Heart right ventricle (tissue), 16 donors: ENCODE measurements at places on chromosomes 5 and 9. TPM values are rescaled to one million over a fixed set of nuclear protein-coding genes. Genes with fewer than 3 reads are reported as not detected.

GRCh38 chr5:113354055-113354454 is 80.7 kb downstream of the TSSK1B start:
- no peak overlapping the region for H3K4me3 ChIP-seq
- H3K27me3 ChIP-seq: no peaks in the 10 kb centered on the region
- no peak for DNase-seq
- H3K27ac ChIP-seq: no peak overlapping the region
- no peaks in the 10 kb centered on the region for H3K36me3 ChIP-seq

GRCh38 chr5:168890816-168891812 is 311.9 kb upstream of the PANK3 start:
- H3K36me3 ChIP-seq: no peaks in the 10 kb centered on the region
- DNase-seq: no peak
- H3K27me3 ChIP-seq: no peaks in the 10 kb centered on the region
- H3K27ac ChIP-seq: no peak overlapping the region

Gene ZNF608
- total RNA-seq: 9.8 TPM

DNA sequence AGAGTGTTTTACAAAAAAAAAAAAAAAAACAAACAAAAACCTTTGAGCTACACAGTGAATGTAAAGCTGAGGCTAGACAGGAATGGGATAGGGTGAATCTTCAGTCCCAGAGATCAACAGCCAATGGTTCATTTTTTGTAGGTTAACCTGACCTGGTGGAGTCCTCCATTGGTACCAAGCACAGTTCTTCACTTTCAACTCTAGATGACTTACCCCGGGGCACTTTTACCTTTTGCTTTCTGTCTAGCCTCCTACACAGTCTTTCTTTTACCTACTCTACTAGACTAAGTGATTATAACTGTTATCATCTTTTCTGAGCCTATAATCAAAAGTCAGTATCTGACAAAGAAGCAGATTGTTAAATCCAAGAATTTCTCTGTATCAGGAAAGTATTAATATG is 50.9 kb downstream of the ANXA2R start:
- H3K4me3 ChIP-seq: no peak overlapping the region
- H3K27me3 ChIP-seq: peaks cover 55% of the 10 kb centered on the region
- DNase-seq: no peak
- no peaks in the 10 kb centered on the region for H3K36me3 ChIP-seq
- no peaks in the 10 kb centered on the region for H3K4me1 ChIP-seq

DNA sequence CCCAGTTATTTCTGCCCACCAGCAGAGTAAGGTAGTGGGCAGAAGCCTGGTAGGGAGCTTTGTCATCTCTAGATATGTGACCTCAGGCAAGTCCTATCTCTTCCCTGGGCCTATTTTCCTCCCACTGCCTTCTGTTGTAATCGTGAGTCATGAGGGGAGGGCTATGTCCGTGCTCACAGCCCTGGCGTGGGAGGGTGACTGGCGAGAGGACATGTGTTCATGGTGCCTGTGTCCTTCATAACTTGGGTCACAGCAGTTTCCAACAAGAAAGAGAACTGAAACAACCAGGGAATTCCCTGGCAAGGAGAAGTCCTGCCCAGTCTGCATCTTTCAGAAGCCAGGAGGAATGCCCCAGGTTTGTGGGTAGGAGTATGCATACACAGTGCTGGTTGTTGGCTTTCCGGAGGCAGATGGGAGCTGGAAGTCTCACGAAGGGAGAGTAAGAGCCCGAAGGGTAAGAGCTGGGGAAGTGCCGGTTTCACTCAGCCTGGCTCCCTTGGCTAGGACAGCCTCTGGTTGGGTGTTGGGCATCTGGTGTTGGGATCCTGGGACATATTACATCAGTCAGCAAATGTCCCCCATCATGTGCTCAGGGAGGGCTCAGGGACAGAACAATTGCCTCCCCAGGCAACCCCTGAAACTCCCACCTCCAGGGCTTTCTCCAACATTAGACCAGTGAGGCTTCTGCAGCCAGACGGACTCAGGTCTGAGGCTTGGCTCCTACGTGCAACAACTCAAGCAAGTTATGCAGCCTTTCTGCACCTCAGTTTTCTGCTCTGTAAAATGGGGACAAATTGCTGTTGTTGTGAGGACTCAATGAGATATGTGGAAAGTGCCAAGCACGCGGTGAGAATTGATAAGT is 4.3 kb upstream of the TIFAB start:
- no peak for DNase-seq
- no peak overlapping the region for H3K27ac ChIP-seq
- H3K4me1 ChIP-seq: no peaks in the 10 kb centered on the region

DNA sequence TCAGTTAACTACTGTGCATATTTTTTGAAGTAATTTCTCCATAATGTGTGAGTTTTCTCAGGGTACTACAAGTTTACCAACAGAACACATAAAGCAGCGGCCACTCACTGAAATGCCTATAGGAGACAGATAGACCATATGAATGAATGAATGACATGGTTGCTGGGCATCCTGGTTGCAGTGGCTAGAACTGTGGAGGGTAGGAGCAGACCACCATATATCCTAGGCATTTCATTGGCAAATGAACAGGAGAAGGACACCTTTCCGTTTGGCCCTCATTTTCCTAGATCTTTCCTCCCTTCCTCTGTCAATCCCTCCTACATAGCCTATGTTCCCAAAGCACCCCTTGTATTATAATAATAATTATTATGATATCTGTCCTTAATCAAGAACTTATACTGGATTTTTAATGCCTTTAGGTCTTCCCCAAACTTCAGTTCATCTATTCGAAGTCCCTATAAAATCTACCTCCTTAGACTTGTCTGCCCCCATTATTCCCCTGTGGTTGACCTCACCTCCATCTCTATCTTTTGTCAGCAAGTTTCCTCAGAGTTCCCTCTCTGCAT is 472.2 kb downstream of the RAB3C start:
- DNase-seq: no peak
- no peak overlapping the region for H3K27ac ChIP-seq
- H3K4me1 ChIP-seq: no peaks in the 10 kb centered on the region
- no peaks in the 10 kb centered on the region for H3K36me3 ChIP-seq
